ENCODE measurements at places on chromosomes 12 and 14. TPM values are rescaled to one million over a fixed set of nuclear protein-coding genes. Genes with fewer than 3 reads are reported as not detected.

ADAMTS20 gene
- total RNA-seq = not detected

SPTLC2 gene
- 4.9 TPM for total RNA-seq

DNA sequence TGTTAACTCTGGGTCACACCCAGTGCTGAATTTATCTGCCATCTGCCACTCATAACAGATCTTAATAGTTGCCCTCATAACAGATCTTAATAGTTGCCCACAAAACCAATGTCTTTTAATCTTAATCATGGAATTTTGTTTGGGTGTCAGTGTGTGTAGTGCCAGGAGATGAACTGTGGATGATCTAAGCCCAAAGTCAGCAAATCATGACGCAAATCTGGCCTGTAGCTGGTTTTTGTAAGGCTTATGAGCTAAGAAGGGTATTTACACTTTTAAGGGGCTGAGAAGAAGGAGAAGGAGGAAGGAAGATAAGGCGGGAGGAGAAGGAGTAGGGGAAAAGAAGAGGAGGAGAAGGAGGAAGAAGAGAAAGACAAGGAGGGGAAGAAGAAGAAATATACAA lies 10.0 kb upstream of the IL26 start:
- H3K4me3 ChIP-seq = no peak overlapping the region
- H3K27ac ChIP-seq = no peak overlapping the region
- no peak for DNase-seq
- no peaks in the 10 kb centered on the region for H3K27me3 ChIP-seq

- no peak overlapping the region for H3K27ac ChIP-seq
- DNase-seq = no peak
- no peaks in the 10 kb centered on the region for H3K27me3 ChIP-seq
- no peaks in the 10 kb centered on the region for H3K36me3 ChIP-seq
- H3K4me3 ChIP-seq = no peak overlapping the region
- peaks cover 44% of the 10 kb centered on the region for H3K4me1 ChIP-seq
Observed at GRCh38 chr12:47751561-47751960, 7.1 kb downstream of the RAPGEF3 start.

GRCh38 chr12:116026768-116027550 lies 250.5 kb downstream of the MED13L start:
- no peaks in the 10 kb centered on the region for H3K36me3 ChIP-seq
- H3K4me1 ChIP-seq = peaks cover 4% of the 10 kb centered on the region
- H3K27ac ChIP-seq = no peak overlapping the region
- no peak overlapping the region for H3K4me3 ChIP-seq

DNA sequence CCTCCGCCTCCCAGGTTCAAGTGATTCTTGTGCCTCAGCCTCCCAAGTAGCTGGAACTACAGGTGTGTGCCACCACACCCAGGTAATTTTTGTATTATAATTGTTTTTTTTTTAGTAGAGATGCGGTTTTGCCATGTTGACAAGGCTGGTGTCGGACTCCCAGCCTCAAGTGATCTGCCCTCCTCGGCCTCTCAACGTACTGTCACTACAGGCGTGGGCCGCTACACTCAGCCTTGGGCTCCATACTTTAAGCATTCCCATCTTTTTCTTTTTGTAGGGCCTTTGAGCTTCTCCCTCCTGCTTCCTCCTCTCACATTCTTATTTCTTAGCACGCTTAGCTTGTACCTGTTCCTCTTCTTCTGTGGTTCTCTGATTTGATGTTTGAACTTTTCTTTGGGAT lies 62.8 kb downstream of the SERPINA3 start:
- H3K27me3 ChIP-seq = no peaks in the 10 kb centered on the region
- no peak overlapping the region for H3K27ac ChIP-seq
- H3K4me3 ChIP-seq = no peak overlapping the region
- no peak for DNase-seq
- no peaks in the 10 kb centered on the region for H3K4me1 ChIP-seq
- no peaks in the 10 kb centered on the region for H3K36me3 ChIP-seq

- H3K27me3 ChIP-seq = no peaks in the 10 kb centered on the region
- no peaks in the 10 kb centered on the region for H3K36me3 ChIP-seq
- H3K4me1 ChIP-seq = no peaks in the 10 kb centered on the region
- H3K27ac ChIP-seq = no peak overlapping the region
- no peak overlapping the region for H3K4me3 ChIP-seq
- DNase-seq = no peak
Observed at GRCh38 chr12:75289753-75290152, 40.4 kb downstream of the CAPS2 start.
